ENCODE measurements at places on chromosomes 4 and X. TPM values are rescaled to one million over a fixed set of nuclear protein-coding genes. Genes with fewer than 3 reads are reported as not detected.

GRCh38 chr4:170697045-170697444 lies 607.3 kb upstream of the AADAT start:
- no peak for DNase-seq

DNA sequence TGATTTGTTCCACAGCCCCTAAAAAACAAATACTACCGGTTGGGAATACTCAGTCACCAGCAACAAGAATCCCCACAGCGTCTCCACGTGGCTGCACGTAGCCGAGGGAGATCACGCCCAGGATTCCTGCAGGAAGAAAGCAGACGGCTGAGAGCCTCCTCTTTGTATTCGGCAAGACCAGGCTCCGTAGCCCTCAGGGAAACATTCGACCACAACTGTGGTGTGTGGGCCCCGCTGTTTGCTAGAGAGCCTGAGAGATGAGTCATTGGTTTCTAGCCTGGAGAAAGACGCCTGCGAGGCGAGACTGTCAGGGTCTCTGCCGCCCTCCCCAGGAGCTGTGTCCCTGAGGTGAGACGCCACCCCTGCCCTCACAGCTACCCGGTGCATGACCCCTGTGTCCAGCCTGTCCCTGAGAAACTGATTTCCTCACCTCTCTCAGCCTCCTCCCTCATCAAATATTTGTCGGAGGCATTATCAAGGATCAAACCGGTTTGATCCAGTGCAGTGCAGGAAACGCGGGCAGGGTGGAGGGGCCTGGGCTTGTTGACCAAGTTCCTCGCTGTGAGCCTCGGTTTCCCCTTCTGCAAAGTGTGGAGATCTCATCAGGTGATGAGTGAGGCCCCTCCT lies 4.7 kb upstream of the S100P start:
- peak; percentile 88 for DNase-seq

DNA sequence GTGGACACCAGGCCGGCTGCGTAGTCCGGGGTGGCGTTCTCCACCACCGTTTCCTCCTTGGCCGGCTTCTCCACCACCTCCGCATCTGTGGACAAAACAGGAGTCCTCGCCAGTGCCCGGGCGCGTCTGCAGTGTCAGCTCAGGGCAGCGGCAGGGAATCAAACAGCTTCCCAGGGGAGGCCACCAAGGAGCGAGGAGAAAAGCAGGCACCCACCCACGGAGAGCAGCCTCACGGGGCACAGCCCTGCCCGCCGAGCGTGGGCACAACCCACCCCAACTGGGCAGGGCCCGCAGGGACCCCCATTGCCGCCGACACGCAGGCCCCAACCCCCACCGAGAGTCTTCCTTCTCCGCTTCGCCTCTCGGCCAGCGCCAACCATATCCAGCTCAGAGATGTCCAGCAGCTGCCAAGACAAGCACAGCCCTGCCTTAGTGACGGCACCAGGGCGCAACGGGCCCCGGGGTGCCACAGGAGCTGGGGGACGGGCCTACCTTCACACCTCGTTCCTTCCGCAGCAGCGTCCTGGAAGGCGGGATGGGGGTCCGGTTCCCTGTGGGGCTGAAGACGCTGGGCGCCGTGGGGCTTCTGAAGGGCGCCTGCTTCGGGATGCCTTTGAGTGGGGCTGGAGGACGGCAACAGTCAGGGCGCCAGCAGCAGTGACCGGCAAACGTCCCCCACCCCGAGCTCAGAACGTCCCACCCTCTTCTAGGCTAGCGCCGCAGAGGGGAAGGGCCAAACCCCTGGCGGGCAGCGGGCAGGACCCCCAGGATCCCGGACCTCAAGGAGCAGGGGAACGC lies 22.8 kb downstream of the NELFA start:
- DNase-seq, result no peak

DNA sequence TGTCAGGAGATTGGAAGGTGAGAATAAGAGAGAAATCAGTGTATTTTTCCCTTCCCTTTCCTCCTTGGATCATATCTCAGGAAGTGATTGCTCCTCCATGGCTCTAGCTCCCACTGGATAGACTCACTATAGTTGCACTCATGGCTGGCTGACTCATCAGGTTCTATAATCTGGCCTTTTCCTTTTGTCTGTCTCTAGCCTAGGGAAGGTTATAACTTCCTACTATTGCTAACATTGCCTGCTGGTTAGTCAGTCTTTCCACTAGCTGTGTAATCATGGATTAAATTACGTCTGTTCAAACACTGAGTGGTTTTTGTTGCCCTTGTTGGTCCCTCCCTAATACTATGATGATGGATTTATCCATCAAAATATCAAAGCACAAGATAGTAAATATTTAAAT lies 195.5 kb upstream of the VEGFC start:
- peak; percentile 72 for DNase-seq

DNA sequence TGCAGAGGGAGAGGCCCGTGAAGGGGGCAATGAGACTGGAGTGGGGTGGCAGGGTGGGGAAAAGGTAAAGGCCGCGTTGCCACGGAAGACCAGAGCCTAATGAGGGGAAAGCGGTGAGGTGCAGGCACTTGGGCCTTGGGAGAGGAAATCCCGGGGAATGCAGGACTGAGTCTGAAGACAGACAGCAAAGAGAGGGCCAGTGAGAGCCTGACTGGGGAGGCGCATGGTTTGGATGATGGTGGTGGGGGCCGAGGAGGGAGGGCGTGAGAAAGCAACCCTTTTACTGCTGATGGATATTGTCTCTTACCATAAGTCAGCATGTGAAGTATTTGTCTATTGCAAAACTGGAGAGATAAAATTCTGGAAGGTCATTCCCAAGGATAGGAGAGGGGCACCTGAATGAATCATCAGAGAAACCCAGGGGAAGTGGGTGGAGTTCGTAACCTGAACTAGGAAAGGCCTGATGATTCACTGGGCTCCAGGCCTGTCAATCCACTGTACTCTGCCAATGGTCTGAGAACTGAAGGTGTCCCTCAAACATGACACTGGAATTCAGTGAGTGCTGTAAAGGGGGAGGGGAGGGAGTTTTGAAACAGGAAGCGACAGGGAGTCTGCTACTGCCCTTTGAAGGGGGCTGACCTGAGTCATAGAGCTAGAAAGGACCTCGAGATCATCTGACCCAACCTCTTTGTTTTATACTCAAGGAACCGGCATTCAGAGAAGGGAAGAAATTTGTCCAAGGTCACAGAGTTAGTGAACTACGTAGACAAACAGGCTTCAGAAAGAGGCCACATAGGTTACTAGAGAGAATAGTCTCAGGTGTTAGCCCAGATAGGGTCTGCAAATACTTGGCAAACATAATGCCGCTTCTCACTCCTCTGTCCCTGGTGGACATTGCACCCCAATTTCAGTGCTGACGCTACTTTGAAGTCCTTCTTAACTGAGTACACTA lies 52.2 kb downstream of the NALF2 start:
- peak; percentile 33 for DNase-seq

Gene MAGEB1
- not detected for total RNA-seq

DNA sequence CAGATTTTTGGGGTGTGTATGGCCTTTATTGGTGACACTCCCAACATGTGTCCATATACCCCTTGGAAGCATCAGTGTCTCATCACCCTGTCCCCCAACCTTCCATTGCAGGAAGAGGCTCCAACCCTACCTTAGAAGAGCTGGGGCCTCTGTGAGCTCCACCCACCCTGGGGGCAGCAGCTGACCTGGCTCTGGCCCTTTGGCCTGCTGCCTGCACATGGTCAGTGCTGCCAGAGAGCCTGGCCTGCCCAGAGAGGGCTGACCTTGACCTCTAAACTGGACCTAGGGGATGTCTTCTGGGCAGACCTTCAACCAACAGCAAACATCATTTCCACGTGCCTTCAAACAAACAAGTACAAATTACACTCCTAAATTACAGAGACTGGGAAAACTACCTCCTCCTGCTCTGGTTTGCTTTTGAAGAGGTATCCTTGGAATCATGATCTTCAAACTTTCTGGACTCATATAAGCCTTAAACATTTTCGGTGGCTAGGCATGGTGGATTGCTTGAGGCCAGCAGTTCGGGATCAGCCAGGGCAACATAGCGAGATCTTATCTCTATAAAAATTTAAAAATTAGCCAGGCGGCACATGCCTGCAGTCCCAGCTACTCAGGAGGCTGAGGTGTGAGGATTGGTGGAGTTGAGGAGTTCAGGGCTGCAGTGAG lies 27.3 kb upstream of the KIAA0232 start:
- DNase-seq, result no peak

- DNase-seq, result peak; percentile 94
These were observed 552.4 kb upstream of the MAGEB2 start for GRCh38 chrX:29662759-29663503.

GRCh38 chrX:68079961-68080360 lies 353.3 kb downstream of the OPHN1 start:
- no peak for DNase-seq

Gene MGST2
- 54.0 TPM for total RNA-seq

GRCh38 chrX:136684120-136684519 lies 36.2 kb downstream of the CD40LG start:
- peak; percentile 68 for DNase-seq

DNA sequence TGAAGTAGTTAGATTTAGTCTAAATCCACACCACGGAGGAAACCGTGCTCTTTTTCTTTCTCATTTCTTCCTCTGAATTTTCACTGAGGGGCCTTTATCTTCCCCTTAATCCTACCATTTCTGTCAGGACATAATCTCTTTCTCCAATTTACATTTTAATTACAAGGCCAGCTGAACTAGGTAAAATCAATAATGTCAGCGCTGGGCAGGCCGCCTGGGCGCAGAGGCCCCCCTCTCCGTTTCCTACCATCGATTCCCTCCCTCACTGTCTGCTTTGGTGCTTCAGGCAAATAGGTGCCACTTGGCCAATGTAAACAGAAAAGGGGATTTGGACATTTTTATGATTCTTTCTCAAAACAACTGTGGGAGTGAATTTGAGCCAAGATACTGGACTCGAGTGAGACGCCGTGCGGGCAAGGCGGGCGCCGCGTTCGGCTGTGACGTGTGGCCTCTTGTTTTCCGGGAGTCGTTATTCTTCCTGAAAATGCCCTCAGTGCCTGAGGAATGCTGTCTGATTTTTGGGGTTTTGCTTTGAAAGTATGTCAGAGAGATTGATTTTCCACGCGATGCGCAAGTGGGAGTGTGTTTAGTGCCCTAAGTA lies 22.6 kb downstream of the UVSSA start:
- no peak for DNase-seq

Gene LRIT3
- total RNA-seq, result not detected

Gene KDR
- not detected for total RNA-seq

Measured in Caki2 (cell line).